Inflammatory macrophage treated with lipopolysaccharide for 4 hours (primary cell): ENCODE measurements at places on chromosomes 13 and 19.

- no peak for DNase-seq
Measured at GRCh38 chr19:8251025-8251472, 41.9 kb downstream of the CERS4 start.

DNA sequence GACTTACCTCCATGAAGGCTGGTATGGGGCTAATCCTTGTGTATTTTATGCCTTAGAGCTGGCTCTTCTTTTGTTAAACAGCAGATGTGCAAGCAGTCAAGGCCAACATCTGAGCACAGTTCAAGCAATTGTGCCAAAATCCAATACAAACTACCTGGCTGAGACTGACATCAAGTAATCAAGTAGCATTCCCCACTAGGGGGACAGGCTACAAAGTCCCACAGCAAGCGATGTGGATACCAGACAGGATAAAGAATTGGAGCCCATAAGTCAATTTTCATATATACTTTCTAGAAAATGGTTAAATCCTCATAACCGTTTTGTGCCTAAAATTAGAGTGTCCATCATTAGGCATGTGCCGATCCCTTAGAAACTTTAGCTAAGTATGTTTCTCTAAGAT is 675.8 kb downstream of the DIAPH3 start:
- DNase-seq: no peak

- no peak for DNase-seq
Measured at GRCh38 chr13:100825557-100825956, 151.0 kb upstream of the TMTC4 start.

DNA sequence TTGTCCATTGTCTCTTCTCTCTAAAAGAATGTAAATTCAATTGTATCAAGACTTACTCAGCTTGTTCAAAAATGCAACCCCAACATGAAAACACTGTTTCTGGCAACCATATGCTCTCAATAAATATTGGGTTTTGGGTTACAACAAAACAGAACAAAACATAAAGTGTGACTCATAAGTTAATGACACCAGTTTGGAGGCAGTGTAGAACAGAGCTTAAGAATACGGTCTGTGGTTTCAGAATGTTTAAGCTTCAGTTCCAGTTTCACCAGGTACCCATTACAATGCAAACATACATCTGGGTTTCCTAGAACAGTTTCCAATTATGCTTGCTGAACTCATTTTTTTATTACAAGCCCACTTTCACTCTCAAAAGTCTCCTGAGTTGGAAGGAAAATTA is 285.8 kb upstream of the PCDH9 start:
- DNase-seq: peak; percentile 4

DNA sequence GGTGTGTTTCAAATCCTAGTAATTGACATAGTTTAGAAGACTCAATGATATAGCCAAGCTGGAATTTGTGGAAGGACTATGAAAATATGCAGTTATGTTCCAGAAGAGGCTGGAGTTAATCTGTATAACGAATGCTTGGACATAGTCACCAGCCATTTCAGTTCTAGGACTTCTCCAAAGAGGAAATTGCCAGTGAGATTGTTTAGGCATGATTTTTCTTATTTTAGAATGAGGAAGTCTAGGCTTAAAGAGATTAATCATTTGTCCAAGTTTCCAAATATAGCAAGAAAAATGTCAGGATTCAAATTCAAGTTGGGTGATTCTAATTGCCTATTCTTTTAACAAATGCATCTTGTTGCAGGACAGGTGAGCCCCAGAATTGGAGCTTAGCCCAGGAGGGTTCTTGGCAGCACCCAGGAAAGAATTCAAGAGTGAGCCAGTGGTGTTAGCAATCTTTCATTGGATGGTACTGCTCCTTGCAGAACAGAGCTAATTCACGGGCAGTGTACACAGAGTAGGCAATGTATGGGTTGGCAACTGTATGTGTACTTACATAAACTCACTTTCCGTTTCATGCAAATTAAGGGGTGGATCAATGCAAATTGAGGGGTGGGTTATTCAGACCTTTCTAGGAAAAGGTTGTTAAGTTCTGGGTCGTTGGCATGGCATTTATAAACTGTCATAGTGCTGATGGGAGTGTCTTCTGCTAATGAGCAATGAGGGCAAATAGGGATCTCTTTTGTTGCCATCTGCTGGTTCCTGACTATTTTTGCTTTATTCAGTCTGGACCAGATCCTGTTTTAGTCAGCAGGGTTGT is 763.1 kb upstream of the SLITRK1 start:
- peak; percentile 45 for DNase-seq

DNA sequence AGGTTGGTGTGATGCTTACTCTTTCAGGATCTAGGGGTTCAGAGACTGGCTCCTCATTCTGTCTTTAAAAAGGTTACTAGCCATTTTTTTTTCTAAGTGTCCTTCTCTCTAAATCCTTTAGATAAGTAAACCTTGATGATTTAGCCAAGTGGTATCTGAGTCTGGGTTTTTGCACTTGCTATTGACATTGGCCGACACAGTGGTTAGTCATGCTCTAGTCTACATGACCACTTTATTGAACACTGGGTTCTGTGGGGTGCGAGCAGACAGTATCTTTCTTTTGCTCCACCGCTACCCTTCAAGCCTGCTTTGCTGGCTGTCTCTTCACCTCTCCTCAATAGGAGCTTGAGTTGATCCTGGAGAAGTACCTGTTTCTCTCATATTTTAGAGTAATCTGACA is 6.2 kb upstream of the NUP58 start:
- no peak for DNase-seq

DNA sequence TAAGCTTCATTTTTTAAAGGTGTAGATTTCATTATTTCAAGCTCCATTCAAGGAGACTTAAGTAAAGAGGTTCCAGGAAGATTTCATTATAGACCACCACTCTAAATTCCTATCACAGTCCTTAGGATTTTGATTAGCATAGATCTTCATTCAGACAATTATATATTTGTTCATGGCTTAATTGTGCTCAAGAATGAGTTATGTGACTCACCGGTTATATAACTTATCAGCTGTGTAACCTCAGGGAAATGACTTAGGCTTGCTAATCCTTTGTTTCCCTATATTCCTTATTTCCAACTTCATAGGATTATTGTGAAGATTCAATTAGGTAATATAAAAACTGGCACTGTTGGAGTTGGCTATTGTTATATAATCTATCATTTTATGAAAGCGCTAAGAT is 632.8 kb upstream of the SPRY2 start:
- DNase-seq: no peak

DNA sequence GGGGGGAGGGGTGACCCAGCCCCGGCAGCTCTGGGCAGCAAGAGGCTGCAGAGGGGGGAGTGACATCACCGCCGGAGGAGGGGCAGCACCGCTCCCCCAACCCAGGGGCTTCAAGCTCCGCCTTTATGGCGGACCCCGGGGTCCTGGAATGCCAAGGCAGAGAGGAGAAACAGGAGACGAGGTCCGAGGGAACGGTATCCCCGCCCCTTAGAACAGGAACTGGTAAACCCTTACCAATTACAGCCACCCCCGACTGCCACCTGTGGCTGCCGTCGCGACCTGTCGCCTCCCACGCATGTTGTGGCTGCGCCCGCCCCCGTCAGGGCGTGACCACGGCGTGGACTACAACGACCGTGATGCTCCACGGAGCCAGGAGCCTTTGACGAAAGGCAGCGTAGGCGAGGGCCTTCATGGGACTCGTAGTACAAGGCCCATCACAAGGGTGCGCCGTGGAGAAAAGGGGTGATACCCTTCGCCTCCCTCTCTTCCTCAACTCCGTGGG is 4.1 kb upstream of the KCNC3 start:
- DNase-seq: peak; percentile 97
